Urinary bladder (tissue), 4 donors: ENCODE measurements at places on chromosomes 1 and 21.

DNA sequence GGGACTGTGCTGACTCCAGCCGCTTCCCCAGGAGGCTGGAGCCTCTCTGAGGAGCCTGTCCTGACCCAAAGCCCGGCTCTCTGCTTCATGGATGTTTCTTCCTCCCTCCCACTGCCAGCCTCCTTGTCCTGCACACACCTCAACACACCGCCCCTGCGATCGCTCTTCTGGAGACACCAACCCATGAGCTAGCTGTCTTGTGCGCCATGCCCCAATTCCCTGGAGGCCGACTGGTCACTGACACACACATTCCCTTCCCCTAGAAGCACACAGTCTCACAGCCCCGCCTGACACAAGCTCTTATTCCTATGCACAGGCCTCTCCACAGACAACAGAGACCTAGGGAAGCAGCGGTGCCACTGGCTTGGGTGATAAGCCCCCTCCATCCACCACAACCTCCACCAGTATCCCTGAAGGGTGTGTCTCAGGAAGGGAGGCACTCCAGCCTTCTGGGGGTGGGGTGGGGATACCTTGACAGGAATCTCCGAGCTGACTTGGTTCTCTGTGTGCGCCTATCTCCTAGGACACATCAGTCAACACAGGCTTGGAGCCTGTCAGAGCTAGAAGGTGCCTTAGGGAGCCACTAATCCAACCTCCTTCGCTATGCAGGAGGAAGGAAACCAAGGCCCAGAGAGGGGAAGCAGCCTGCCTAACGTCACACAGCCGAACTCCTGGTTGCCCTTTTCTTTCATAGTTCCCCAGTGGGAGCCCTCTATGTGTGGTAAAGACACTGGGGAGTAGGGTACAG, 31.1 kb downstream of the AHDC1 start:
- DNase-seq, result no peak

DNA sequence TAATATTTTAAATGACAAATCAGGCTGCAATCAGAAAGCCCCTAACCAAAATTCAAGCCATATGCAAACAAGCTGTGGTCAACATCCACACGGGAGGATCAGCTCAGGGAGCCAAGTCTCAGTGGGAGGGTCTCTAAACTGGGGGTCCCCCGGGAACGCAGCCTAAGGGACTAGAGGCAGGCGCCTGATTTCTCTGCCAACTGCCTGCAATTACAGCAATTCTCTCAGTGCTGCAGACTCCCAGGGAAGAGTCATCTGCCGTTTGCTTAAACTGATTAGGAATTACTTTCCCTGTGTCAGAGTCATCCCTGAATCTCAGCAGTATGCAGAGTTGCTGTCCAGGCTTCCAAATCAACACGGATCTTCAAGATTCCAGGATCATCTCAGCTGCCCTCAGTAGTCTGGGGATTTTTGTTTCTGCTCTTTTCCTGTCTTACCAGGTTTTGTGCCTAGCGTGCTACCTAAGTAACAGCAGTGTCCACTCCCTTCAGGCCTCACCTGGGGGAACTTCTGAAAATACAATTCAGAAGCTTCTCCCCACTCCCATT, 247.8 kb downstream of the RRAGC start:
- DNase-seq, result no peak

DNA sequence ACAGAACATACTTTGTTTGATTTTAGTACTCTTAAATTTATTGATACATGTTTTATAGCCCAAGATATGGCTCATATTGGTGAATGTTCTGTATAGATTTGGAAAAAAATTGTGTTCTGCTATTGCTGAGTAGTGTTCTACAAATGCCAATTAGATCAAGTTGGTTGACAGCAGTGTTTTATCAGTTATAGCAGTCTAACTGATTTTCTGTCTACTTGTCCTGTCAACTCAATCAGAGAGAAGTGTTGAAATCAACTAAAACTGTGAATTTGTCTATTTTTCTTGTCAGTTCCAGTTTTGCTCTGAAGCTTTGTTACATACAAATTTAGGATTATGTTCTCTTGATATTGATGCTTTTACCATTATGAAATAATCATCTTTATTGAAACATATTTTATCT, 14.7 kb upstream of the MT1HL1 start:
- DNase-seq, result no peak

DNA sequence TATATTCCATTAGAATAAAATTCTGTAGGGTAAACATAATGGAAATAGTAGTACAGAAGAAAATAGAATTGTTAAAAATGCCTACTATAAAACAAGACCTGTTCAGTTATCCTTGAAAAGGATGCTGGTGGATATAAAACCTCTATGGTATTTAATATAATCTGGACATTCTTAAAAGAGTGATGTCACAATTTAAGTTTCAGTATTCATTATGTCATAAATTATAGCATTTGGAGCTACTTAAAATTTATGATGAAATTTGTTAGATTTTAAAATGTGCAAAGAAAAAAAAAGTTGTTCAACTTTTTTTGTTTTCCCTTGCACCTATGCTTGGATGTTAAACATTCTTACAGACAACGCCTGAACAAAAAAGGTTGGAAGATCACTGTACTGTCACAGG, 50.3 kb downstream of the USP48 start:
- DNase-seq, result no peak

GRCh38 chr1:30038134-30039025, 685.0 kb downstream of the MATN1 start:
- DNase-seq, result no peak

GRCh38 chr1:175833951-175834350, 90.6 kb upstream of the TNR start:
- no peak for DNase-seq

- no peak for DNase-seq
Observed at GRCh38 chr1:51520700-51521248, 1.7 kb upstream of the EPS15 start.

DNA sequence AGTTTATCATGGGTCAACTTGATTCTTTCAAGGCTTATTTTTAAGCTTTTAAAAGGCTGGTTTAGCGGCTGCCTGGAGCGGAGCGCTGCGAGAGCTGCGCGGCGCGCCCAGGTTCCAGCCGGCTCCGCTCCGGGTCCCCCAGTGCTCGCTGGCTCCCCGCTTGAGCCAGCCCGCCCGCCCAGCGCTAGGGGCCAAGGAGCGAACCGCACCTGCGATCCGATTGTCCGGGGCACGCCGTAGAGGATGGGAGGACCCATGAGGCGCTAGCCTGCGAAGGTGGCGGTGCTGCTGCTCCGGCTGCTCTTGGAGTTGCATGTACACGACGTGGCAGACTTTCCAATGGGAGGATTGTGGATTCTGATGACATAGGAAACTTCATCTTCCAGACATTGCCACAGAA, 9.9 kb upstream of the CFHR4 start:
- DNase-seq, result no peak

- no peak for DNase-seq
Observed at GRCh38 chr1:117967881-117968280, 38.3 kb downstream of the WDR3 start.

DNA sequence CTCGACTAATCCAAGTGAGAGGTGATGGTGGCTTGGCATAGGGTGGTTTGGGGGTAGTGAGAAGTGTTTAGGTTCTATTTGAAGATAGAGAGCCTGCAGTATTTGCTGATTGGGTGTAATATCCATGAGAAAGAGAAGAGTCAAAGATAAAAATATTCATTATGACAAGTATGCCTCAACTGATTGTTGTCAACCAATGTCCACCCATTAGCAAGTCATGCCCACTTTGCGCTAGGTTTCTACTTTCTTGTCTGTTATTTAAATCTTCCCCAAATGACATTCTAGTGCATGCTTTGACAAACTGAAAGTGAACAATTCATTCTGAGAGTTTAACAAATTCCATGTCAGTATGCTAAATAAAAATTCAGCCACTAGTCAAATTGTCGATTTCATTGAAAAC, 3.8 kb upstream of the XCL1 start:
- DNase-seq, result no peak

DNA sequence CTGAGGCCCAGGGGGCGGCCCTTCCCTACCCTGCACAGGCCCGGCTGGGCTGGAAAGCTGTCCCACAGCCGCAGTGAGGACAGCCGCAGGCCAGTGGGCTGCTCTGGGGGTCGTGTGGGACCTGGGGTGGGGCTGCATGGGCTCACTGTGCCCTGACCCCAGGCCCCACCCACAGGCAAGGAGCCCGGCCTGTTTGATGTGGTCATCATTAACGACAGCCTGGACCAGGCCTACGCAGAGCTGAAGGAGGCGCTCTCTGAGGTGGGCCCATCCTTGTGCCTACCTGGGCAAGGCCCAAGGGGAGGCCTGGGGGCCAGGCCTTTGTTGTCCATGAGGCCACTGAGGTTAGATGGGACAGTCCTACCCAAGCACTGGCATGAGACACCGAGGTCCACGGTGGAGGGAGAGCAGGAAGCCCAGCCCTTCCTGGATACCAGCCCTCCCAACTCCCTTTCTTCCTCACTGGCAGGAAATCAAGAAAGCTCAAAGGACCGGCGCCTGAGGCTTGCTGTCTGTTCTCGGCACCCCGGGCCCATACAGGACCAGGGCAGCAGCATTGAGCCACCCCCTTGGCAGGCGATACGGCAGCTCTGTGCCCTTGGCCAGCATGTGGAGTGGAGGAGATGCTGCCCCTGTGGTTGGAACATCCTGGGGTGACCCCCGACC, 1.4 kb upstream of the GJC2 start:
- DNase-seq, result no peak

DNA sequence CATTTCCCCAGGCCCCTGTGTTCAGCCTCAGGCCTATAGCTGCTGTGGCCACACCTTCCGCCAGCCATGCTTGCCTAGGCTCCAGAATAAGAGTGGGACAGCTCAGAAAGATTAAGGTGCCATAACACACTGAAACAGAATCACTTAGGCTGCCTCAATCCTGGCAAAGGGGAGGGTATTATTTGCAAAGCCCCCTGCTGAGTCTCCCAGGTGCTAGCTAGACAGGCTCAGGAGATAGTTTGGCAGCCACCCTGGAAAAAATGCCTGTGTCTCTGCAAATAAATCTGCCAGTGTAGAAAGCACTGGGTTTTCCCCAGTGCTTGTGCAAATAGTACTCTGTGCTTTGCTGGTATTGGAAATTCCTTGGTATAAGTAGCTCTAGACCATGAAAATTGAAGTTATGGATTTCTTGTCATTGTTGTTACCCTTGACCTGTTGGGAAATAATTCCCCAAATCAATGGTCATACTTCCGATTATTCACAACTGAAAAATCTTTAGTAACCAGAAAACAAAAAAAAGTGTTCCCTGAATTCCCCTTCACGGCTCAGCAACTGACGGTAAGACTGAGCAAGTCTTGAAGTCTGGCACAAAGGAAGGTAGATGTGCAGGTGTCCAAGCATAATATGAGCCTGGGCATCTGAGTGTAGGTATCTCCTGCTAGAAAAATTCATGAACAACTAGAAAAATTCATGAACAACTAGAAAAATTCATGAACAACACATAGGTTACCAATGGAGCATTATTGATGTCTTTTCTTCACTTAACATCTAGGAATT, 56.9 kb downstream of the PROX1 start:
- no peak for DNase-seq

- DNase-seq, result no peak
Observed at GRCh38 chr1:9761855-9762254, 61.9 kb downstream of the CLSTN1 start.

- DNase-seq, result no peak
Observed at GRCh38 chr1:109256971-109257681, 7.8 kb downstream of the CELSR2 start.

- no peak for DNase-seq
Observed at GRCh38 chr1:118116909-118117308, 68.1 kb downstream of the SPAG17 start.

DNA sequence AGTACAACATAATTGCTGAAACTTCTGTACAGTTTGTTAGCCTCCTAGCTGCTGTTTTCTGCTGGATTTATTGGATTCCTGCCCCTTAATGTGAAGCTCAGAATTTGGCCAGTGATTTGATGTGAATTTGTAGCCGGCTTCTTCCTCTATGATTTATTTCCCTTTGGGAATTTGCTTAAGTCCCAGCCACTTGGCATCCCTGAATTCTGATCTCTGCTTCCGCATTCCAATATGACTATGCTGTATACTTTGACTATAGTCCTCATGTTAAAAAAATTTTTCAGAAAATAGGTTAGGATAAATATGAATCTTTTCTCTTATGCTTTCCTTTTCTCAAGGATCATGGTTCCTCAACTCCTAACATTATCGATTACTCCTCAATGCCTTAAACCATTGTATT, 12.4 kb upstream of the LRIF1 start:
- DNase-seq, result no peak

DNA sequence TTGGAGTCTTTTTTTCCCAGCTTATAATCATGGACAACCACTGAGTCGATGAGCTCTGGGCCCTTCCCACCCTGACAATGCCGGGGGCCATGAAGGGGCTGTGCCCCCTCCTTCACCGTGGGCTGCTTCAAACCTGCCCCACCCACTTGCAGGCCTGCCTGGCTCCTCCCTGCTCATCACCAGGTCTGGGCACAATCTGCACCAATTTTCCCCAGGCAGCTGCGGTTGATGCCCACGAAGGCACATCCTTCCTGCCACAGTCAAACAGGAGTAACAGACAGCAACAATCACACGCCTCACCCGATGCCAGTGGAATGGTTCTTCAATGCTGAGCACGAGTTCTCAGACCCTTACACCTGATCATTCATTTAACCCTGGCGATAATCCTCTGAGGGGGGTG, 18.9 kb downstream of the PGLYRP3 start:
- DNase-seq, result no peak

DNA sequence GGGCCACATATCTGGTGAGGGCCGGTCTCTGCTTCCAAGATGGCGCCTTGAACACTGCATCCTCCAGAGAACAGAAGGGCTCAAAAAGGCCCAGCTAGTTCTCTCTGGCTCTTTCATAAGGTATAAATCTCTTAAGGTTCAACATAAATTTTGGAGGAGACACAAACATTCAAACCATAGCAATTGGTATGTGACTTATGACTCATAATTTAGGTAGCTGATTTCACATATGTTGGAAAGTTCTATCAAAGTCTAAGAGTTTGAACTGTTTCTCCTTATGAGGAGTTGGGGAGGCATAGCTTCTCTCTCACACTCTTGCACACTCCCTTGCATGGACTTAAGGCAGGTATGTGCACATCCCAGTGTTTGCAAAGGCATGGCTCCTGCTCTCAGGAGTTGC, 5.1 kb upstream of the FYB2 start:
- DNase-seq, result no peak

GRCh38 chr1:216778737-216779136, 55.5 kb upstream of the ESRRG start:
- DNase-seq, result no peak

- DNase-seq, result no peak
Observed at GRCh38 chr1:53183095-53183990, 13.3 kb upstream of the CPT2 start.

DNA sequence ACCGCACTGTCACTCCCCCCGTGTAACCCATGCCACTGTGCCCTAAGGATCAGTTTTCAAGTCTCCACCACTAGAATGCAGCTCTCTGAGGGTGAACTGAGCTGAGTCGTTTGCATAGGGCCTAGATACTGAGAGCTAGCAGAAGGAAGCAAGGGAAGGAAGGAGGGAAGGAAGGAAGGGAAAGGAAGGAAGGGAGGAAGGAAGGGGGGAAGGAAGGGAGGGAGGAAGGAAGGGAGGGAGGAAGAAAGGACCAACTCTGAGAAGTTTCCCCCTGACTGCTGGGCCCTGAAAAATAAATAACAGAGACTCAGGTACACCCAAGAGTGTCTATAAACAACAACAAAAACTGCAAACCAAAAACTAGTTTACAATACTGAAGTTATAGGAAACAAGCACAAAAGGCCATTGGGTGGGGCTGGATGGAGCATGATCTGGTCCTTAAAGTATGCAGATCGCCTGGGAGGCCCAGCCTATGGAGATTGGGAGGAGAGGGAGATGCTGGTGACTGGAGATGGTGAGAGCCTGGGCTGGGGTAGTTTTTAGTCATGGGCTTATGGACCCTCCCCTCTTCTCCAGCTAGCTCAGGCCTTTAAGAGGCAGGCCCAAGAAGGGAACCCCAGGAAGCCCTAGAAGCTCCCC, 1.7 kb upstream of the MRPS15 start:
- DNase-seq, result no peak
